Fibroblast of skin of right biceps (primary cell): ENCODE measurements at places on chromosomes 3 and 15.

GRCh38 chr15:91243826-91244225 is 143.8 kb downstream of the SV2B start:
- DNase-seq: no peak

- no peak for DNase-seq
Observed at GRCh38 chr3:127078626-127079025, 95.7 kb downstream of the PLXNA1 start.

GRCh38 chr15:78374436-78375393 is 34.6 kb downstream of the CRABP1 start:
- DNase-seq: no peak

- no peak for DNase-seq
Observed at GRCh38 chr3:126119008-126119675, 35.2 kb upstream of the SLC41A3 start.

GRCh38 chr3:193078996-193079753 is 161.5 kb upstream of the MB21D2 start:
- no peak for DNase-seq

- peak; percentile 67 for DNase-seq
Observed at GRCh38 chr3:72482589-72483321, 365.5 kb downstream of the SHQ1 start.

- DNase-seq: no peak
Observed at GRCh38 chr3:179046497-179047353, 24.9 kb downstream of the ZMAT3 start.

DNA sequence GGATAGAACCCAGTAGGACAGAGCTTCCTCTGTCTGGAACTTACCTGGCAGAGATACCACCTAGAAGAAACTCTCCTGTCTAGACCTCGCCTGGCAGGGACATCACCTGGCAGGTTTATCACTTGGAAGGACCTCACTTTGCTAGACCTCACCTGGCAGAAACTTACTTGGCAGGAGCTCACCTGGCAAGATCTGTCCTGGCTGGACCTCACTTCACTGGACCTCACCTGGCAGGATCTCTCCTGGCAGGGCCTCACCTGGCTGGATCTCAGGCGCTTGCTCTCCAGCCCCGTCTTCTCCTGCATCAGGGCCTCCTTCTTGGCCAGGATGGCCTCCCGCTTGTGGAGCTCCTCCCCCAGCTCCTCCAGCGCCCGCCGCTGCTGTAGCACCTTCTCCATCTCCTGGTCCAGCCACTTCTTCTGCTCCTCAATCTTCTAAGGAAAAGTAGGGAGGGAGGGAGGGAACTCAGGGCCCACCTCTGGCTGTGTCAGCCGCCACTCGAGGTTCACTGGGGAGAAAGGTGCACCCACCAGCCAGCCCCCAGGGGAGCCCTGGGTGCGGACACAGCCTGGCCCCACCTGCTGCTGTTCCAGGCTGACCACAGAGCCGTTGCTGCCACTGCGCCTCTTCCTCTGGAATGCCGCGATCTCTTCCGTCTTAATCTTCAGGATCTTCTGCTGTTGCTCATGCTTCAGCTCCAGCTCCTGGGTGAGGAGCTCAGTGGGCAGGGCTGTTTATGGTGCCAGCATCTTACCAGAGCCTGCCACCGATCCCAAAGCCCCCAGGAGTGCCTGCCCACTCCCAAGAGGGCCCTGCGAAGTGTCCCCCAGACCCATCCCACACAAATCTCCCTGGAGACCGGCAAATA is 22.5 kb downstream of the KIF7 start:
- DNase-seq: no peak

DNA sequence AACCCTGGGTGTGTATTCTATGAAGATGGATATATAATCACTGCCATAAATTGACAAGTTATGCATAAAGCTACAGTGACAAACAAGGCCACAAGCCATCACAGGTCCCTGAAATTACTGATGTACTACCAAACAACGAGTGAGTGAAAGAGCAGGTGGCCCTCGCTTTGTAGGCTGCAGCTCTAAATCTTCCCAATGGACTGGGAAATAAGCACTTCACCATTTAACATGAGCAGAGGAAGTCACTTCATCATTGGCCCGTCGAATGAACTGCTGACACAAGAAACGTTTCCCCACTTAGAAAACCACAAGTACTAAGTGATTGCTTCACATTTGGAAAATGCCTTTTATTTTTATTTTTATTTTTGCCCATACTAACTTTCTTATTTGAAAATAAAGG is 218.0 kb downstream of the ZNF385D start:
- no peak for DNase-seq
